ENCODE measurements at places on chromosomes 2 and 18.
A peak's percentile ranks its signal among the peaks of the same experiment; 100 is the strongest.

GRCh38 chr18:69022426-69022825 is 224.5 kb downstream of the CCDC102B start:
- DNase-seq: no peak

DNA sequence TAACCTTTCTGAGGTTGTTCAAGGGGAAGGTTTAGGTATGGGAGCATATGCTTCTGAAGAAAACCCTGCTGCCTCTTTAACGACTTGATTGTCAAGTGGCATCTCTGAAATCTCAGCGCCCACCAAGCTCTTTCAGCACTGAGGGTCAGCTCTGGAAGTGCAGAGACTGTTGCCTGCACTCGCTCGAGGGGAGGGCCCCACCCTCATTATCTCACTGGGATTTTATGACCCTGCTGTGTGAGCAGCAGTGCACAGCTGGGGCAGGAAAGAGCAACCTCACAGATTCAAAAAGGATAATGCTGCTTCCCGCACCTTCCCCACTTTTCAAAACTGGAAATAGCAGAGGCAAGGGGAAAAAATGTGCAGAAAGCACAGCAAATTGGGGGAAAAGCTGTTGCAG is 56.9 kb upstream of the SPRED2 start:
- DNase-seq: no peak

GRCh38 chr2:179646862-179647587 is 214.4 kb downstream of the ZNF385B start:
- no peak for DNase-seq

DNA sequence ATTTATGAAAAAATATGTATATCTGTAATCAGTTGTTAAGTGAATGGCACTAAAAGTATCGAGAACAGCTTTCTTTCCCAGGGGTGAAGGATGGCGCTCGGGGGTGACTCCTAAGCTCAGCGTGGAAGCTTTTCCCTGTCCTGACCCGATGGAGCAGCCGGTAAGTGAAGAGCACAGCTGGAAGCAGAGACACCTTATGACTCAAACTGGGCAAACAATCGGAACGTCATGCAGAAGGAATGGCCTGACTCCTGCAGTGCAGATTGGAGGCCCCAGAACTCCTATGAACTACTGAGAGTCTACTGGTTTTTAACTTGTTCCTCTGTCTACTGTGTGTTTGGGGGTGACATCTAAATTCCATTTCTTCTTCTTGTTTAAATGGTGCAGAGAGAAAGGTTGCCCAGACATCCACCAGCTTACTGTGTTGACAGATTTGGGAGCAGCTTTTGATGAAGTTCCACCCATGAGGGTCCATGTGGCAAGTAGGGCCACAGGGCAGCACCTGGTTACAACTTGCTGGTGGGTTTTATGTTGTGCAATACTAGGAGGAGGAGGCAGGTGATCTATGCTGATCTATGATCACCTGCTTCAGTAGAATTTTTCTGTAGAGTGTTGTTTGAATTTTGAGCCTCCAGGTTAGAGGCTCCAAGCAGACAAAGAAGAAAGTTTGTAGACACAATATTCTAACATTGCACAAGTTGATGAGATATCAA is 52.8 kb upstream of the TMEM182 start:
- no peak for DNase-seq

DNA sequence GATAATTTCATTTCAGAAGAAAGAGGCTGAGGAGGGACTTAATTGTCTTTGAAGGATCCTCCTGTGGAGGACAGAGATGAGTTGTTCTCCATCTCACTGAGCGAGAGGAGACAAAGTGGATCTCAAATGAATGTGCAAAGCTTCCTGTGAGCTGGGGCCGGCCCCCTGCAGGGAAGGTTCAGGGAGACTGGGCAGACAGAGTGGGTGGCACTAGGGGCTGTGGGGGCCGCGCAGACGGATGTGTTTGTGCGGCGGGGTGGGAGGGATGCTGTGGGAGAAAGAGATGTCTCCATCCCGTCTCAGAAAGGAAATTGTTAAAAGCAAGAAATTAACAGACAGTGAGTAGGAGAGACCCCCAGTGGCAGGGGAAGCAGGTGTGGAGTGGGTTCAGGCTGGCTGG is 29.1 kb downstream of the KLHL29 start:
- no peak for DNase-seq

- no peak for DNase-seq
Measured at GRCh38 chr2:120850551-120850950, 114.9 kb downstream of the GLI2 start.

- no peak for DNase-seq
Measured at GRCh38 chr2:118848381-118849225, 1.2 kb upstream of the EN1 start.

DNA sequence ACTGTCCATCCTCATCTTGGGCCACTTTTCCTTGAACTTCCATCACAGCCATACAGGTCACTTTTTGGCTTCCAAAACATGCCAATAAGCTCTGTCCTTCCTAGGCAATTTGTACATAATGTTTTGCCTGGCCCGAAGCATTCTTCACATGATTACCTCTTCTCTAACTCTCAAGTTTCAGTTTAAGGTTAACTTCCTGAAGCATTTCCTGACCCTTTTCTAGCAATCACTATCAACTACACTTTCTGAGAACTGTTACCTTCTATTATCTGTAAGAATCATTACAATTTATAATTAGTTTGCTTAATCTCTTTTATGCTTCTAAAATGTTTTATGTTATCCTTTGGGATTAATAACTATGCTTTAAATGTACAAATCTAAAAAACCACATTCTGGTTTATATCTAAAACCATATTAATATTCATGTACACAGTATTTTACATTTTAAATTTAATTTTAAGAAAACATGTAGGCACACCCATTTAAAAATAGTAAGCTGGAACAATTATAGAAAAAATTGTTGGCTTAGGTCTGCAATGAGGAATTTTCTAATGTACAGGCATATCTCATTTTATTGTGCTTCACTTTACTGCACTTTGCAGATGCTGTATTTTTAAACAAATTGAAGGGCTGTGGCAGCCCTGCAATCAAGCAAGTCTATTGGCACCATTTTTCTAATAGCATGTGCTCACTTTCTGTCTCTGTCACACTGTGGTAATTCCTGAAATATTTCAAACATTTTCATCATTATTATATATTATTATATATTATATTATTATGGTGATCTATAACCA is 76.4 kb downstream of the C2orf74 start:
- no peak for DNase-seq

- DNase-seq: no peak
Measured at GRCh38 chr18:75076286-75076685, 132.7 kb downstream of the PTGR3 start.

DNA sequence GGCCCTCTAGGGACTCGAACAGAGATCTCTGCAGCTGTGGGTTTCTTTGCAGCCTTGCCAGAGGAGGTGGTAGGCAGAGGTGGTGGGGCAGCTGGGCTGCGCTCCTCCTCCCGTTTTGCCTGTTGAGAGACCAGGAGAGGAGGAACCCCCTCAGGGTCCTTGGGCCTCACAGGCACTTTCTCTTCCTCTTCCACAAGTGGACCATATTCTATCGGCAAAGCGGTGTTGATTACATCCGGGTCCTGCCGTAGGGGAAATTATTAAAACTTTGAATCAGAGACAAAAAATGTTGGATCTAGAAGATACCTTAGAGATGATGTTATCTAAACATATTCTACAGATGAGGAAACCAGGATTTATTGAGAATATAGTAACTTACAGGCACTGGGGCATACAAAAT is 78.5 kb downstream of the CLIP4 start:
- no peak for DNase-seq

- DNase-seq: no peak
Measured at GRCh38 chr2:209553913-209554312, 130.1 kb downstream of the MAP2 start.

DNA sequence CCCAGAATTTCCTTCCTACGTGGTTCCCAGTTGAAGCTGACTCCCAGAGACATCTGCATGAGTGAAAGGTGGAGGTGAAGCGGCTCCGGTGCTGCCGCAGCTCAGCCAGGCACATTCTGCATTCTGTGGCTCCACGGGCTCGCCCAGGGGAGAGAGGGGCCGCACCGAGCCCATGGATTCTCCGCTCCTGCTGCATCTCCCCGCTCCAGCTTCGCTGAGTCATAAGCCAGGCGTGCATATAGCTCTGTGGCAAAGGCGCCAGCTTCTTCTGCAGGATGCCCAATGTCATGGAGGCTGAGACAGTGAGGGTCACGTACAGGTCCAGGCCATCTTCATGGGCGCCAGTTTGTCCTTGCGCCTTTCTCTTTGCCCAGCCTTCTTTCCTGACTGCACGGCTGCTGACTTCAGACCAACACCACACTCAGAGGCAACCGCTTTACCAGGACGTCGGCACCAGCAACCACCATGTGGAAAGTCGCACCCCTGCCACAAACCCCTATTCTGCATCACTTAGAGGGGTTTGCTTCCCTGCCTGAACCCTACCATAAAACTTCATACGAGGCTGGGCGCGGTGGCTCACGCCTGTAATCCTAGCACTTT is 215.7 kb downstream of the MGAT5 start:
- DNase-seq: no peak

GRCh38 chr2:69743847-69744264 is 1.9 kb downstream of the ANXA4 start:
- DNase-seq: no peak

DNA sequence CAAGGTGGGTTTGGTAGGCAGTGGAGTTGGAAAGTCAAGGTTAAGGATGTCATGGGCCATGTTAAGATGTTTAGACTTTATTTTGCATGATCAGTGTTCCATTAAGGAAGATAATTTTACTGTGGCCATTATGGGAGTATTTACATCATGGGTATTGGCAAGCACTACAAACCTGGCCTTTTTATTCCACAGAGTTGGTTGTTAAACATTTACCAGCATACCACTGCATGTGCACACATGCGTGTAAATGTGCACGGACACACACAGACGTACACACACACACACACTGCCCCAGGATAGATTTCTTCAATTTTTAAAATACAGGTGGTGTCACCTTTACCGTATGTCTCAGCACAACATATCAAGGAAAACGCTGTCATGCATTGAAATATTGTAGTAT is 51.4 kb upstream of the ITGA6 start:
- no peak for DNase-seq

DNA sequence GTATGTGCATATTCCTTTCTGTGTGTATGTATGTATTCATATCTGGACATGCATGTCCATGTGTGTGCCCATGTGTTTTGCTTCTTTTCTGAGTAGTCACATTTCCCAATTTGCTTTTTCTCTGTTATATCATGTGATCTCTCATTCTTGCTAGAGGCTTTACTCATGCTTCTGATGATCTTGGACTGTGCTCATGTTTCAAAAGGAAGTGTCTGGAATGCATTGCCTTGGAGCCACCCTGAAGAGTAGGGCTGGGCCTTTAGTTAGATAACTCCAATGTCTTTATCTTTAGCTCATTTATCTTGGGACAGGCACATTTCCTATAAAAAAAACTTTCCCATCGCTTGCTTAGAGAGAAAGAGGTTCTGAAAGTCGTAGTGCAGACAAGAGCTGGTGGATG is 859.2 kb downstream of the CNTNAP5 start:
- no peak for DNase-seq

- no peak for DNase-seq
Measured at GRCh38 chr2:232377319-232377718, 1.2 kb upstream of the ALPP start.

DNA sequence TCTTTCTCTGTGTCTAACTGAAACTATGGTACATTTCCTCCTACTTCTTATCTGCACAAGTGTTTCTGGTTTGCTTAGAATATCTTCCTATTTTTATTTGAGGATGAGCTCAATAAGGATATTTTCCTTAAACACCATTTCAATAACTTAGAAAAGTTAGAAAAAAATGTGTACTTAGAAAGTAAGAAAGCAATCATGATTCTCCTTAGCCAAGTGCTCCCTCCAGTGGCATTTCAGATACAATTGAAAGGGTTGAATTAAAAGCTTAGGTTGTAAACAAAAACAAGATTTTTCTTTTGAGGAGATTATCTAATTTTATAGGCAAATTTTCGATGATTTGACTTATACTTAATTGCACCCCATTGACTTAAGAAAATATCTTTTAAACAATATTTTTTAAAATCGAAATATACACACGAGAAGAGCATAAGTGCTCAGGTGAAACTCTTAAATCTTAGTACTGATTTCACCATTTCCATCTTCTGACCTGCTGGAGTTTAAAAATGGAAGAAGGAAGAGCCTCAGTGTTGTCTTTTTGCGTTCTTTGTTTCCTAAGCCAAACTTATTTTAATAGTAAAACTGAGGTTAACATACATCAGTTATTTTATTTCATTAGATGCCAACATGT is 26.9 kb downstream of the C18orf63 start:
- peak; percentile 78 for DNase-seq

DNA sequence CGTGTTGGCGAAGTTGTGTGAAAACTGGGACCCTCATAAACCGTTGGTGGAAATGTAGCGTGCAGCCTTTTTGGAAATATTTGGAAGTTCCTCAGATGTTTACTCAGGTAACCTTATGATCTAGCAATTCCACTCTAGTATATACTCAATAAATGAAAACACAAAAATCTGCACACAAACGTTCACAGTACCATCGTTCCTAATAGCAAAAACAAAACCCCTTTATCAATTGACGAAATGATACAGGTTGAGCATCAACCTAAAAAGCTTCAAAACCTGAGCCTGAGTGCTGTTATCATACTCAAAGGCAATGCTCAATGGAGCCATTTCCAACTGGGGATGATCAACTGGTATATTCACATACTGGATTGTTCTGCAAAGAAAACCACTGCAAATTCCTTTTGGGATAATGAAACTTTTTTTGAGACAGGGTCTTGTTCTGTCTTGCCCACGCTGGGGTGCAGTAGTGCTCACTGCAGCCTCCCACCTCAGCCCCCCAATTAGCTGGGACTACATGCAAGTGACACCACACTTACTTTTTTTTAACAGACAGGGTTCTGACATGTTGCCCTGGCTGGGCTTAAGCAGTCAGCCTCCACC is 777 bp upstream of the C18orf32 start:
- no peak for DNase-seq

DNA sequence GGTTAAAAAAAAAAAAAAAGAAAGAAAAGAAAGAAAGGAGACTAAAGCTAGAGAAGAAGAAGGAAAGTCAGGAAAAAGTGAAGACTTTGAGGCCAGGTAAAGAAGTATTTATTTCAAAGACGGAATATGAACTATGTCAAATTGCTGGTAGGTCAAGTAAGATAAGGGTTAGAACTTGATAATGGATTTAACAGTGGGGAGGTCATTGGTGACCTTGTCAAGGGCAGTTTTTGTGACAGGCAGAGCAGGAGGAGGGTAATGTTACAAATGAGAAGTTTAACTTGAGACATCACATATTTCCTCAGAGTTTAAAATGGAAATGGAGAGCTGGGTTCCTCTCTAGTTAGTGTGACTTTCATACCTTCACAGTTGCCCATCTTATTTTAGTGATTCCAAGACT is 9.5 kb downstream of the WDR7 start:
- no peak for DNase-seq

GRCh38 chr18:59822612-59823550 is 76.9 kb upstream of the PMAIP1 start:
- peak; percentile 35 for DNase-seq

- no peak for DNase-seq
Measured at GRCh38 chr2:147297820-147298219, 547.0 kb upstream of the ACVR2A start.

GRCh38 chr2:47501374-47502200 is 98.6 kb downstream of the MSH2 start:
- DNase-seq: no peak

Measured in tongue (tissue), 3 donors.